ENCODE measurements at places on chromosomes 2 and 18.

GRCh38 chr2:7868836-7869235 is 813.0 kb upstream of the ID2 start:
- no peak for DNase-seq

GRCh38 chr2:112187046-112187715 is 49.0 kb downstream of the FBLN7 start:
- DNase-seq: no peak

DNA sequence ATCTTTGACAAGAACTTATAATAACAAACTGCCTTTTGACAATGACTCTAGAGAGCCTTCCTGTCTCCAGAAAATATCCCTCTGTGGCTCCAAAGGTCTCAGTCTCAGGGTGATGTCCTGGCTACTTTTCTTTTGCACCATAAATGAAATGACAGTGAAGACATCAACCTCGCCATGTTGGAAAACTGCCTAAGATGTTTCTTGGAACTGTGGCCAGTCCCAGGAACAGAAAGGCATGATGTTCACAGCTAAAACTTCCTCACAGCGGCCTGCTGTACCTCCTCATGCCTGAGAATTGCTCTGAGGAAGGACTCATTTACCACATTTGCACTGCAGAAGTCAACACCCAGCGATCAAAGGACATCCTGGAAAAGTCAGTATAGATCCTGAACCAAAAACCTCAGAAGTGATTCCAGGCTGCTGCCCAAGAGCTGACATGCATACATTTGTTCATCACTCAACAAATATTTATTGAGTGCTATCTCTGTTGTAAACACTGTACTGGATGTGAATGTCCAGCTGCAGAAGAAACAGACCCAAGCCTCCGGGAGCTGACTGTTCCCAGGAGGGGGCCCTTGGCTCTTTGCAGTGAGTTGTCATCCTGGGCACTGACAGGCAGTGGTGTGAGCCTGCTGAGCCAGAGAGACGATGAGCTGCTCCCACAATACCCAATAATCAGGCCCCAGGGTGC is 64.3 kb upstream of the ACSL3 start:
- DNase-seq: no peak

- DNase-seq: no peak
Observed at GRCh38 chr18:67600181-67601180, 84.0 kb upstream of the DSEL start.

GRCh38 chr18:4264347-4264791 is 190.7 kb downstream of the DLGAP1 start:
- no peak for DNase-seq

DNA sequence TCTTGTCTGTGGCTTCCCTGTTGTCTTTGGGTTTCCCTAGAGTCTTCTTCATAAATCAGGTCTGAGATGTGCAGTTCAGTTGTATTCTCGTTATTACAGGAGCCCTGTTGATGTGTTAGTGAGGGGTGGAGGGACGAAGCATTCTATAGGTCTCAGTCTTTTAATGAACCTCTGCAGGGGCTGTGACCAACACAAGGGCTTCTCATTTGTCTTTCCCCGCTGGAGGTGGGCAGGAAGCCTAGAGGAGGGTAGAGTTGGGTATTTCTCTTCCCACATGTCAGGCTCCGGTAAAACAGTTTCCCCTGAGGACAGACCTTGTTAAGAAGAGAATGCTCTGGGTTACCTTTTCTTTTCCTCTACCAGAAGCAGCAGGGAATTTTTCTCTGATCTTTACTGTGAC is 31.2 kb downstream of the PROC start:
- no peak for DNase-seq

DNA sequence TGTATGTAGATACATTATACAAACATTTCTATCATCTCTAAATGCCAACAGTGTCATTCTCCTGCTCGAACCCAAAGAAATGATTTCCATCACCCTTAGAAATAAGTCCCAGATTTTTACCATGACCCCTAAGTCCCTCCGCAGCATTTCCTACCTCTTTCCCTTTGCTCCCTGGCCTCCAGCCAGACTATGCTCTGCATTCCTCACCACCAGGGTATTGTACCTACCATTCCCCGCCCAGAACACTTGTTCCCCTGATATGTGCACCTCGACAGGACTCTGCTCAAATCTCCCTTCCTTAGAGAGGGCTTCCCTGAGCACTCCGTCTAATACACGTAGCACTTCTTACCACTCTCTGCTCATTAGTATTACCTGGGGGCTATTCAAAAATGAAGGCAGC is 630.2 kb downstream of the ARHGAP15 start:
- DNase-seq: no peak

- no peak for DNase-seq
Observed at GRCh38 chr18:68500556-68500955, 214.4 kb downstream of the TMX3 start.

DNA sequence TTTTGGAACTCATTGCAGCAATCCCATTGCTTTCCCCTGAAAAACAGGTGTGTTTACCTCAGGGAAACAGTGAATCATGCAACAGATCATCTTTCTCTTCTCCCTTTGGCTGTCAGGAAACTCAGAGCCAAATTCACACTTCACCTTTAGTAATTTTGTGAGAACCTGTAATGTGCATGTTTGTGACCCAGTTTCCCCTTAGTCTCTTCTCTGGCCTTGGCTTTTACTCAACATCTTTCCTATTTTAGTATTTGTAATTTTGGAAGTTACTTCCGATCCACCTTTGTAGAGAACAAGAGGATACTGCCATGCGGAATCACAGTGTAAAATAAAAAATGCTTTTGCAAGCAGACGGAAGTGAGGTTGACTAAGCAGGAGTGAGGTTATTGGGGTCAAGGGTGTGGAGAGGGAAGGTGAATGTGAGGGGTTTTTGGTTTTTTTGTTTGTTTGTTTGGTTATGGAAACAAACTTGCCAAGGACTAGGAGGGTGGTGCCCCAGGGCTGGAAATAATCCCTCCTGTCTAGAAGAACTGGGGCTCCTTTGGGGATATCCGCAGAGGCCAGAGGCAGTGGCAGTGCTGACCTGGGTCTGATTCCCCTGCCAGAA is 14.0 kb downstream of the ASPRV1 start:
- no peak for DNase-seq

DNA sequence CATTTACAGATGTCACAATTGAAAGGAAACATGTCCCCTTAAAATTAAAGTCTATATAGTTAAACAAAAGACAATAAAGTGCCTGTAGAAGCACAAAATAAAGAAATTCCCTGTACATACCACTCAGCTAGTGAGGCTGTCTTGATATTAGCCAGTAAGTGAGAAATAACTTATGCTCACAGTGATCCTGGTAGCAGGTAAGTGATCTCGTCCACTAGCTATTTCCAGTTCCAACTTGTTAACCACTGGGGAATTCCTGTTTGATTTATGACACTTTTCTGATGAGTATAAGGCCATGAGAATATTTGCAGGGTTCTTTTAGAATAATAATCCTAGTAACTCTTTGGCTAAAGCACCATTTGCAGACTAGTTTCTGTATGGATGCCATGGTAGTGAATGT is 127.9 kb upstream of the PGAP1 start:
- DNase-seq: no peak

- DNase-seq: no peak
Observed at GRCh38 chr2:6358985-6359384, 506.7 kb downstream of the CMPK2 start.

DNA sequence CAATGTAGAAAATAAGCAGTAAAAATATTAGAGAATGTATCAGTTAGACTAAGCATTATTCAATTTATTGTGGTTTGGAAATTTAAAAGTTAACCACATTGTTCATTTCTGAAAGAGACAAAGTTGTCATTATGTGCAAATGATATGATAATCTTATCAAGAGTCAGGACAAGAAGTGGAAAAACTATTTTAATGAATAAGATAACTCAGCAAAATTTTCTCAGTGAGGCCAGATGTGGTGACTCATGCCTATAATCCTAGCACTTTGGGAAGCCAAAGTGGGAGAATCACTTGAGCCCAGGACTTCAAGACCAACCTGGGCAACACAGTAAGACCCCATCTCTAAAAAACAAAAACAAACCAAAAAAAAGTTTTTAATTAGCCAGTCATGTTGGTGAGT is 39.5 kb upstream of the CERS6 start:
- no peak for DNase-seq

DNA sequence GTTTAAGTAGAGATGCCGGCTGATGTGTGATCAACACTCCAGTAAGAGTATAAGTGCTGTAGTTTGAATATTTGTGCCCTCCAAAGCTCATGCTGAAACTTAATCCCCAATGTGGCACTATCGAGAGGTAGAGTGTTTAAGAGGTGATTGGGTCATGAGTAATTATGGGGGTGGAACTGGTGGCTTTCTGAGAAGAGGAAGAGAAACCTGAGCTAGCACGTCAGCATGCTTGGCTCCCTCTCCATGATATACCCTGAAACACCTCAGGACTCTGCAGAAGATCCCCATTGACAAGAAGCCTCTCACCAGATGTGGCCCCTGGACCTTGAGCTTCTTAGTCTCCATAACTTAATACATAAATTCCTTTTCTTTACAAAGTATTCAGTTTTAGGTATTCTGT is 584.8 kb downstream of the TSN start:
- no peak for DNase-seq

DNA sequence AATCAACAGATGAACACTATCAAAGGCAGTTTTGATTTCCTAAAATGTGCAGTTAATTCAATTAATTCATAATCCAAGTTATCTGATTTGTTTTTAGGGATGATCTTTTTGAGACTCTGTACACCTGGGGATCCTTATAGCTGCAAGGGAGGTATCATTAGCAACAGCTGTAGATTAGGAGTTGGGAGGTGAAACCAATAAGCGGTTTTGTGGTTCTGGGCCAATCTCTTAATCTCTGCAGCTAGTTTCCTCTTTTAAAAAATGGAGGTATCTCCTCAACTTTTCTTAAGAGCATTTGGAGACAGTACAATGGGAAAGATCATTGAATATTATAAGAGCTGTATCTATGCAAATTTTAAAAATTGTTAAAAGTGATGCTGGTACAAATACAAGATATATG is 126.0 kb downstream of the MC4R start:
- DNase-seq: no peak
